ENCODE measurements at places on chromosomes 1 and 21.

DNA sequence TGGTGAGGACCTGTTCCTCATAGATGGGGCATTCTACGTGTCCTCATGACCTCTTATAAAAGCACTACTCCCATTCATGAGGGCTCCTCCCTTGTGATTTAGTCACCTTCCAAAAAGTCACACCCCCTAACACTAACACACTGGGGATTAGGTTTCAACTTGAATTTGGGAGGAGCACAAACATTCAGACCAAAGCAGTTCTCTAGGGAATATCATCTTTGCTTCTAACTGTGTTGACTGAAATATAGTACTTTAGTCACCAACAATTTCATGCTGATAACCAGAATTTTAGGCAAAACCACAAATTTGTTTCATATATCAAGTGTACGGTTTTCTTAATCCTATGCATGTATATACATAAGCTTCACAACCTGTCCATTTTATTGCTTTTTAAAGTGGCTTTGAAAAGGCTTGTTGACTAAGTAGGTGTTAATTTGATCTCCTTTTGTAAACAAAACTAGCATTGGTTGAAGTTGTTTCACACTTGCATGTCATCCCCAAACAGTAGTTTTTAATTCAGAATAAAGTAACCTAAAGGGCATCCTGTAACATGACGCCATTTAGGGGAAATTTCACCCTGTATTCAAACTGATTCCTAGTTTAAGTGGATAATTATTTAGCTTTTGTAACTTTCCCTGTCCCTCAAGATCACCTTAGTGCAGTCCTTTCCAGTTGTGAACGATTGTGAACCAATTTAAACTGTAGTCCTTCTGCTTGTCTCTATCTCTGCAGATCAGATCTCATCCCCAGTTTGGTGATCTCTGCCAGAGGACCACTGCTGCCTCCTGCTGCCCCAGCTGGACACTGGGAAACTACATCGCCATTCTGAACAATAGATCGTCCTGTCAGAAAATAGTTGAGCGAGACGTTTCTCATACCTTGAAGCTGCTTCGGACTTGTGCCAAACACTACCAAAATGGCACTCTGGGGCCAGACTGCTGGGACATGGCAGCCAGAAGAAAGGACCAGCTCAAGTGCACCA is 141.1 kb downstream of the TLR5 start:
- no peak for DNase-seq

DNA sequence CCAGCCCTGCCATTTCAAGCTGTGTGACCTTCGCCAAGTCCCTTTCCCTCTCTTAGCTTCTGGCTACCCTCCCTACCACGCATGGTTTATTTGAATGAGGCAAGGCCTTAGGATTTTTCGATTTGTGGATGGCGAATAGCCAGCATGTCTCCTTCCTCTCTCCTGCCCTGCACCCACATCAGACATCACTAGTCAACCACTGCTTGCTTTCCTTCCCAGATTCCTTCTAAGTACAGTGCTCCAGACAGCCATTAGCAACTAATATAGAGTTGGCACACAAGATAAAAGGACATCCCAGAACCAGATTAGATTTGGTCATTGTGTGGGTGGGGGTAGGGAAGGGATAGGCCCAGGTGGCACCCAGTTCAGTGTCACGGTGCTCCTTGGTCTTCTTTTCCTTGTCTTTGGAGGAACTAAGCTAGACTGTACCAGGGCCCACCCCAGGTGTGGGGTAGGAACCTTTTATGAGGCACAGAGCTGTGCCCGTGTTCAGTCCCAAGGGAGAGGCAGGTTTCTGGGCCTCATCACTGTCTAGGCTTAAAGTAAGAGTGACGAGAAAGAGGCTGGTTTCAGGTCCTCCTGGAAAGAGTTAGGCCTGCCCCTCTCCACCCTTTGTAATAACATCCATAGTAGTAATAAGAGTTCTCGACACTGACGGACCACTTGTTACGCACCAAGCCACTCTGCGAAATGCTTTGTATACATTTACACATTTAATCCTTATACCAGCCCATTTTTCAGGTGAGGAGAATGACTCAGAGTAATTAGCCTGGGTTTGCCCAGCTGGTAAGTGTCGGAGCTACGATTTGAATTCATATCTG is 8.6 kb downstream of the ALPL start:
- no peak for DNase-seq

DNA sequence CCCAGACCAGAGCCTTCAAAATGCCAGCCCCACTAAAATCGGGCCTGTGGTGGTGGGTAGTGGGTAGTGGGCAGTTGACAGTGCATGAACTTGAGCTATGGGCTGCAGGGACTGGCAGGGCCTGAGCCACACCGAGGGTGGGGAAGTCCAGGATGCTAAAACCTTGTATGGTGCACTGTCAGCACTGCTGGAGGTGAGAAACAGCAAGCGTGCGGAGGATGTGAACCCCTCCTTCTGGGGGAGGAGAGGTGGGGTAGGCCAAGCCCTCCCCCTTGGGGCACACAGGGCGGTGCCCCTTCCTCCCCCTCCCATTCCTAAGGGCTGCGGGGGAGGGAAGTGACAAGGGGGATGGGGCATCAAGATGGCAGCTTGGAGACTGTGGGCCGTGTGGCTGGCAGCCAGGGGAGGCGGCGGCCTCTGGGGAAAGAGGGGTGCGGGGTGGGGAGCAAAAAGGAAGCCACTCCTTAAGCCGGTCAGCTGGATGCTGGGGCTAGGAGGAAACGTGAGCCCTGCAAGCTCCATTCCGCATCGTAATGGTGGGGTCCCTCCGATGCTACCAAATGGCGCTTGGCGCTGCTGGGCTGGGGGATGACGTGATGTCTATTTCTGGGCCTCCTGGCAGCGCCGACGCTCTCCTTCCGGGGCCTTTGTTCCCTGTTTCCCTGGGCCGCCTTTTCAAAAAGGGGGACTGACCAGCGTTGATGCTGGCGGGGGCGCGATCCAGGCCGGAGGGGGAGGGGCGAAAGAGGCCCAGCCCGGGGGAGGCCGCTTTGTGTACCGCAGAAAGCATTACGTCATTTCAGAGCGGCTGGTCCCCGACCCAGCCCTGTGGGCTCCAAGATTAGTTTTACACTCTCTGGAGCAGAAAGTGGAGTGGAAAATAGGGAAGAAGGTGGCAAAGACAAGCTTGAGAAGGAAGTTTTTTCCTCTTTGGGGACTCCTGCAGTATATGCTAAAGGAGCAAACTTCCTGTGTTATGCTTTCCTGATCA is 809 bp downstream of the SYT11 start:
- peak; percentile 51 for DNase-seq

DNA sequence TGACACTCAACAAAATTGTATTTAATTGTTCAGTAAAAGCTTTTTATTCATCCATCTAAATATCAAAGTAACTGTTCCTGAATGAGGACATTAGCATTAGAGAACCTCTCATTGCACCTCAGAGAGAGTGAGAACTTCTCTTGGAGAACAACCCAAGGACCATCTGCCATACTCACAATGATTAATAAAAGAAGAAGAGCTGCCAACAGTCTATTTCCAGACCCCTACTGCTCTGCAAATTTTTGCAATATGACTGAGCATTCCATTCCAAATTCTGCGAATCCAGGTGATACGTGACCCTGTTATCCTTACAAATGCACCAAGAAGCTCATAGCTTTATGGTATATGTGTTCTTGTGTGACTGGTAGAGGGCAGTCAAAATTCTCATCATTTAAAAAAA is 422.5 kb downstream of the NEGR1 start:
- no peak for DNase-seq

DNA sequence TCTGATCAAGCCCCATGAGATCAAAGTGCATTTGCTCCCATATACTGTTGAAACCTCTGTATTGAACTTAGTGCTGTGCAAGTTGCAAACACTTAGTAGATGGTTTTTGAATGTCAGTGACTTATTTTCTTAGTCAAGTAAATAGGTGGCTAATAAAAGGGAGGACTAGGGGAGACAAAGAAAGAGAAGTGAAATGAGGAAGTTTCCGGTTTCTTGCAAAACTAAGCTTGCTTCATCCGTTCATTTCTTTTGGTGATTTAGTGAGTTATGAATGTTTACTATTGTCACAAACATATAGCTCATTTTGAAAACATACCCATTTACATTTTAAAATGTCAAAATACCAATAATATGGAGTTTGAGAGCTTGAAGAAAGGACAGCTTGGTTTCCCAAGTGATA is 23.0 kb downstream of the ADAMTS5 start:
- no peak for DNase-seq

GRCh38 chr1:169548282-169548681 is 38.0 kb downstream of the F5 start:
- DNase-seq = no peak

GRCh38 chr1:46223472-46223943 is 20.4 kb downstream of the LURAP1 start:
- peak; percentile 79 for DNase-seq

GRCh38 chr1:109241344-109241743 is 8.0 kb upstream of the CELSR2 start:
- DNase-seq = no peak

- DNase-seq = no peak
These were observed 41.5 kb upstream of the SAMD13 start for GRCh38 chr1:84259989-84260388.

- DNase-seq = peak; percentile 94
These were observed at the start of gene HMGCL for GRCh38 chr1:23825076-23825761. TSS of gene HMGCL (minus strand) at chr1:23825429. CDS start at chr1:23825415, 14 bp downstream.

DNA sequence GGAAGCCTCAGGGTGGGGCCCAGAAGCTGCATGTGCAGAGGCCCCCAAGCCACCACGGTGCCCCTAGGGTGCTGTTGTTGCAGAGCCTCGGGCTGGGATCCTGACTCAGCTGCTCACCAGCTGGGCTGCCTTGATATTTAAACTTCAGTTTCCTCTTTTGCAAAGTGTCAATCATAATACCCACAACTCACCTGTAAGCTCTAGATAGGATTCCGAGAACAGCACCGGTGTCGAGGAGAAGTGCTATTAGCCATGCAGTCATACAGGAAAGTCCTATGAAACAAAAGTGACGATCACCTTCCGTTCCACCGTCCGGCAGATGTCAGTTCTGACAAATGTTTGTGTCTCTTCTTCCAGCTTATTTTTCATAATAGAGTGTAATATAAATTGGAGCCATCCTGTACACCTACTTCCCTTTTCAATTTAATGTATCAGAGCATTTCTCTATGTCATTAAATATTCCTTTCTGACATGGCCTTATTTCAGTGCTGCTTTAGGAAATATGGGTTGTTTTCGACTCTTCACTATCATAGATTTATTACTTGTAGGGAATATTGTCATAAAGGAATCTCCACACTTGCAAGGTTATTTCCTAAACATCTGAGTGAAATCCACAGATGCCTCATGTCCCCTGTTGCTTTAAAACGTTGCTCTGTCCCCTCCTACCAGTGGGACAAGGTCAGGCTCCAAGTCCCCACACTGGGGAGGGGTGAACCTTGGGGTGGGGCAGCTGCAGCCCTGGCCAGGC is 100.8 kb downstream of the SIK1 start:
- DNase-seq = no peak

- peak; percentile 64 for DNase-seq
These were observed 3.8 kb downstream of the MXRA8 start for GRCh38 chr1:1354271-1355247.

GRCh38 chr1:182181167-182181572 is 119.7 kb upstream of the ZNF648 start:
- no peak for DNase-seq

GRCh38 chr1:193552274-193552673 is 365.9 kb upstream of the B3GALT2 start:
- no peak for DNase-seq

DNA sequence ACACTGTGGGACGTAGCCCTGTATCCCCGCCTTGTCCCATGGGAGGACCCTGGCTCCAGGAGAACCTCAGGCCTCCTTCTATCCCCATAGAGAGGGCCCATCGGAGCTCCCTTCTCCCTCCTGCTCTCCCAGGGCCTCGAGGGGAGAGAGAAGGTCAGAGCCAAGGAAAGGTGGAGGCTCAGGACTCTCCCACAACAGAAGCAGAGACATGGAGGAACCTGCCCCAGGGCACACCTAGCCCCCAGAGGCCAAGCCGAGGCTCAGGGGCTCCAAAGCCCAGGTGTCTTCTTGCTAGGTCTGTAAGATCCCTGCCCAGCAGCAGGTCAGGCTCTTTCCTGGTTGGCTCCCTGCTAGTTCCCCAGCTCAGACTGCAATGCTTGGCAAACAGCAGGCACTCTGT is 34.4 kb upstream of the ARF1 start:
- no peak for DNase-seq

- no peak for DNase-seq
These were observed 188.7 kb downstream of the COL11A1 start for GRCh38 chr1:102919659-102920058.

GRCh38 chr1:58392083-58392482 is 154.4 kb downstream of the OMA1 start:
- no peak for DNase-seq

GRCh38 chr21:38721958-38722357 is 83.8 kb upstream of the ETS2 start:
- DNase-seq = no peak

DNA sequence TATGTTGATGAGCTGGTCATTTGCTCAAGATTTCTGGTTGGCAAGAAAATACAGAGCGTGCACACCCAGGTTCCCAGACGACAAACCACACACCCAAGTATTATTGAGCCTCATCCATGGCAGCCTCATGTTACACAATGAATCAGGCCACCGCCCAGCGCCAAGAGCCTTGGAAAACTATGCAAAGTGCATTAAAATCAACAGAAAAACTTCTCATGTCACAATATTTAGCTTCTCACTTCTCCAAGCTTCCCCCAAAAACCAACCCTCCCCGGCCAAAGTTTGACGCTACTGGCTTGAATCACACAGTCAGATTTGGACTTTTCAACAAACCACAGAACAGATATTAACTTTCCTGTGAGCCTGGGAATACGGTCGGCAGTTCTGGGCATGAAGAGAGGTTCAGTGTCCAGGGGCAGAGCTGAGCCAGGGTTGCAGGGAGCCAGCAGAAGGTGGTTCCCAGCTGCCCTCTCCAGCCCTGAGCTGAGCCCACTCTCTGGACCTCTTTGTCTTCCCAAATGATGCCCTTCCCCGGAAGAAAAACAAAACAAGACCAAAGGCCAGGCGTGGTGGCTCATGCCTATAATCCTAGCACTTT is 71.1 kb downstream of the SETD4 start:
- no peak for DNase-seq

GRCh38 chr1:94883691-94884090 is 43.2 kb downstream of the CNN3 start:
- DNase-seq = no peak

- DNase-seq = no peak
These were observed 56.8 kb upstream of the BCL10 start for GRCh38 chr1:85333186-85333585.

DNA sequence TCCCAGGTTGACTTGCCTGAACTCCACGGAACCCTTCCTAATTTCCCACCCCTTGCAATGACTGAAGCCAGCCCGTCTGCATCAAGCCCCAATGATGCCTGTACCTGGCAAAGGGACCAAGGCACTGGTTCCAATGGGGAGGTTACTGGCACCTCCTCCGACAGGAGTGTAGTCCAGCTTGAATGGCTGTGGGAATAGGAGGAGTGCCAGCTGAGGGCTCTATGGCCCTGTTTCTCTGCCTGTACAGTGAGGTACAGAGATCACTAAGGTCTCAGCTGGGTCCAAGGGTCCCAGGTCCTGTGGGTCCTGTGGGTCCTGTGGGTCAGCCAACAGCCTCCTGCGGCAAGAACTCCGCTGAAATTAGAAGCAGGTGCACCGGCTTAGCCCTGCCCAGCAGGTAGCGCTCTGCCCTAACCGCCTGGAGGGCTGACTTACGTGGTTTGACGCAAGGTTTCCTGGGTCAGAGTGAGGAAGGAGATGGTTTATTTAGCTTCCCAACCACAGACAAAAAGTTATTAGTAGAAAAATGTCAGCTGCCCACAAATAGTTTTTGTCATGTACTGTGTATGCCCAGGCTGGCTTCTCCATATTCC is 9.9 kb upstream of the SPRR4 start:
- no peak for DNase-seq

- no peak for DNase-seq
These were observed 4.2 kb upstream of the RAP1GAP start for GRCh38 chr1:21673277-21673780.

- no peak for DNase-seq
These were observed 12.0 kb downstream of the PALMD start for GRCh38 chr1:99658031-99658290.
